ENCODE measurements at places on chromosomes 12 and 14.

- peak; percentile 58 for DNase-seq
These were observed 400 bp downstream of the CHST11 start for GRCh38 chr12:104456950-104457745.

DNA sequence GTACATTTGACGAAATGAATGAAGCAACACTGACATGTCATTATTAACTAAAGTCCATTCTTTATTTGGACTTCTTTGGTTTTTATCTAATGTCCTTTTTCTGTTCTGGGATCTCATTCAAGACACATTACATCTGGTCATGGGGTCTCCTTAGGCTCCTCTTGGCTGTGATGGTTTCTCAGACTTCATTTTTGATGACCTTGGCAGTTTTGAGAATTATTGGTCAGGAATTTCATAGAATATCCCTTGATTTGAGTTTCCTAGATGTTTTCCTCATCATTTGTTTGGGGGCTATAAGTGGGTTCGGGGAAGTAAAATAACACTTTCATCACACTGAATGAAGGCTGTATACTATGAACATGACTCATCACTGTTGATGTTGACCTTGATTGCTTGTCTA is 770.6 kb downstream of the AACS start:
- no peak for DNase-seq

GRCh38 chr14:88628033-88628432 is 65.2 kb downstream of the ZC3H14 start:
- no peak for DNase-seq

DNA sequence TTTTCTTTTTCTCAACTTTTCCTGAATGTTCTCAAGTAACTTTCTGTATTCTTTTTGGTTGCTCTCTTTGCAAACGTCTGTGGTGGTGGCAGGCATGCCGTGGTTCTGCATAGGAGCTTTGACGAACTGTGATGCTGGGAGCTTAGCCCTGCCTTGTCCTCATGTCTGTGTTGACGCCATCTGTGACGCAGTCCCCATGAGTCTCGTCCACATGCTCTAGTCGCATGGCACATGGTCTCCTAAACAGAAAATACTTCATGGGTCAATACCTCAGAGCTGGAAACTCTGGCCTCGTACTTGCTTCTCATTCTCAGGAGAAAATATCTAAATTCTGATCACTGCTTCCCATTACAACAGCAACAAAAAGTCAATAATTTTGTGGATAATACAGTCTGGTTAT is 50.3 kb upstream of the DYNC1H1 start:
- no peak for DNase-seq

- no peak for DNase-seq
These were observed 29.5 kb downstream of the AREL1 start for GRCh38 chr14:74683406-74683805.

- no peak for DNase-seq
These were observed 104.8 kb downstream of the TRAFD1 start for GRCh38 chr12:112230136-112230535.

DNA sequence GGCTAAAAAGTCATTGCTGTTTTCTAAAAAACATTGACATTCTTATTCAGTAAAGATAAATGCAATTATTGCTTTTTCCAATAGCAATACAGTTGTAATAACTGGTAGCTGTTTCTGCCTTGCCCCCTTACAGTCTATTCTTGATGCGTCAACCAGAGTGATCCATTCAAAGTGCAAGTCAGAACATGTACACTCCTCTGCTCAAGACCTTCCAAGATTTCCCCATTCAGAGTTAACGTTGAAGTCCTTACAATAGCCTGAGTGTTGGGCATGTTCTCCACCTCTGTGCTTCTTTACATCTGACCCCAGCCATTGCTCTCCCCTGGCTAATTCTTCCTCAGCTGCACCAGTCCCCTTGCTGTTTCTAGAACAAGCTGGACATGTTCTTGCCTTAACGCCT is 24.3 kb downstream of the VRK1 start:
- no peak for DNase-seq

- DNase-seq: no peak
These were observed 172.4 kb upstream of the RTL1 start for GRCh38 chr14:101075801-101076413.

DNA sequence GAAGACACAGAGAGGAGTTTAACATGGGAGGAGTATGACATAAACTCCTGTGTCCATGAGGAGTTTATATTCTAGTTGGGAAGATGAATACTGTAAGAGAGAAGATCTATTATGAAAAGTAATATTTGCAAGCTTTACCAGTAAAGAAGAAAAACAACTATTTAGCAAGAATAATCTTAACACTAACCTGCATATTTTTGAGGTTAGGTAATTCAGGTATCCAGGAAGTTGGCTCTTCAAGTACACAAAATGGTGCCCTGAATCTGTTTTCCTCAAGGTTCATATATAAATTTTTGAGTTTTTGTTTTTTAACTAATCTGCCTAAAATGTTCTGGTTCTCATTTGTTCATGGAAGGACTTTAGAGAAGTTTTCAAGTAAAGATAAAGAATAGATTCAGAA is 33.9 kb upstream of the KCNMB4 start:
- DNase-seq: no peak

- DNase-seq: no peak
These were observed 6.3 kb downstream of the CAND1 start for GRCh38 chr12:67275380-67275913.

DNA sequence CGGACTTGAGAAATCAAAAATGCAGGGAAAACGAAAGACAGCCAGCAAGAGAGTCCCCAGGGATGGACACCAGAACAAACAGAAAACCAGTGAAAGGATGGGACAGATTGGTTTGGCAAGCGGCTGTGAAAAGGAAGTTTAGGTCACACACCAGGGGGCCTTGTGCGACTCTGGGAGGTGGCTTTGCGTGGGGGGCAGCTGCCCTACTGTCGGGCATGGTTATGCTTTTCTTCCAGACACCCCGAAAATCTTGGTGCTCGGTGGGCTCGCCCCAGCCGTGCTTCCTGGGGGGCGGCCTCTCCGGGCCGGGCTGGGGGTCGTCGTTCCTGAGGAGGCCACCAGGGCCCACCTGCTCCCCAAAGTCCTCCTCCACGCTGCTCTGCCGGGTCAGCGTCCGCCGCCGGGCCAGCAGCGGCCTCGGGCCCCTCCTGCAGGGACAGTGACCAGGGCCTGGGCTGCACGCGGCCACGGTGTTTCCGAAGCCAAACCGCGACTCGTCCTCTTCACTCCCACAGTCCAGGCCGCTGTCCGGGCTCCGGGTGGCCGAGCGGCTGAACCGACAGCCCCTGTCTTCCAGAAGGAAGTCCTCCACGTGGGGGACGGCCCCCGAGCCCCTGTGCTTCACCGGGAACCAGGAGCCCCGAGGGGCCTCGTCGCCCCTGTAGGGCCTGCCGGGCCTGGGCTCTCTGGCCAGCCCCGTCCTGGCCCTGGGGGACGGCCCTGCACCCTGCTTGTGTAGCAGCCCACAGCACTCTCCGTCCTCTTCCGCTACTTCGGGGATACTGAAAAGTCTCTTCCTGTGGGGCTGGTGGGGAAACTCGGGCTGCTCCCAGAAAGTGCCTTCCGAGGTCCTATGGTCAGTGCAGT is 86.5 kb downstream of the PIWIL1 start:
- DNase-seq: no peak

- DNase-seq: peak; percentile 78
These were observed 2.3 kb upstream of the ACVRL1 start for GRCh38 chr12:51904951-51905470.

DNA sequence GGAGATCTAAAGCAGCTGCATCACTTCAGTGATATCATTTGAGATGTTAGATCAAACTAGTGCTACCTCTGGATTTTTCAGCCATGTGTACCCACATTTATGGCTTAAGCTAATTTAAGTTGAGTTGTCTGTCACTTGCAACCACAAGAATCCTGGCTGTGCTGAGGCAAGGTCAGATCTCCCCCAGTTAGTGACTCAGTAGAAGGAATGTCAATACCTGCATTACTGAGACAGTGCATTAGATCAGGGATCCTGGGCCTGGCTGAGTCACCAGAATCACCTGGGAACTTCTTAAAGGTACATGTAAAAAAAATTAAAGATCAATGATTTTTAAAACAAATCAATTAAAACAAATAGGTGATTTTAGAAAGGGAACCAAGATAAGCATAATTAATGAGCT is 84.6 kb upstream of the GRIN2B start:
- no peak for DNase-seq

DNA sequence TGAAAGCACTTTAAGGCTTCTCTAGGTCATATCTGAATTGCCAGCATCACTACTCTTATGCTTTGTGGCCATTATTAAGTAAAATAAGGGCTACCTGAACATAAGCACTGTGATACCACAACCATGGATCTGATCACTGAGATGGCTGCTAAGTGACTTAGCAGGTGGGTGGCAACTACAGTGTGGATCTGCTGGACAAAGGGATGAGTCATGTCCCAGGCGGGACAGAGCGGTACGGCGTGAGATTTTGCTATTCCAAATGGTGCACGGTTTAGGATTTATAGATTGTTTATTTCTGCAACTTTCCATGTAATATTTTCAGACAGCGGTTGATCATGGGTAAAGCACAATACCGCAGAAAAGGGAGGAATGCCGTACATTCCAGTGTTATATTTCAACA is 39.4 kb downstream of the MLXIP start:
- no peak for DNase-seq

DNA sequence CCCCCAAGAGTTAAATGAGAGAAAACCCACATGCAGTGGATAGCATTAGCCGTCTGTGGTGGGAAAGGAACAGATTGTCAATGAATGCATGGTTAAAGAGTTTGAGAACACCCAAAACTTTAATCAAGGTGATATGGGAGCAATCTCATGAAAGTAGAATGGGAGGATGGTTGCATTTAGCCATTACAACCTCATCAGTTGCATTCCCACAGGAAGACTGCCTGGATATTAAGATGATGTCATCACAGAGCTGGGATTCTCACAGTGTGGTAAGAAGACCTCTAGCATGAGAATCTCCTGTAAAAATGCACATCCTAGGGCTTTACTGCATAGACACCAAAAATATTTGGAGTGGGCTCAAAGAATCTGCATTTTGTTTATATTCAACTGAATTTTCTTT is 284.9 kb downstream of the RGS6 start:
- DNase-seq: no peak

DNA sequence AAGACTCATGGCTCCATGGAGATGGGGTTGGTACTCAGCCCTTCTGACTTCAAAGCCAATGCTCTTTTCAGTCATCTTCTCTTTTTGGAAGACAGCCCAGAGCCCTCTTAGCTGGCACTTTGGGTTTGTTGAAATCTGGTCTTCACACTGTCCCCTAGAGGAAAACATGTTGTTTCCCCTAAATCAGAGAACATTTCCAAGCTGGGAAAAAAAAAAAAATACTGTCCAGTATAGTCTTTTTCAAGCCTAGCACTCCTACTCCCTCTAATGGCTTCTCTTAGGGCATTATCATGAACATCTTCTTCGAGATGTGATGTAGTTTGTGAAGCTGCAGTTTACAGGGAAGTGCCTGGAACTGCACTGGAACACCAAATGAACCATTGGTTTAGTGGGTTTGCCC is 3.0 kb upstream of the ZC3H14 start:
- peak; percentile 59 for DNase-seq

- DNase-seq: no peak
These were observed 12.4 kb downstream of the ZBTB42 start for GRCh38 chr14:104813286-104813685.

DNA sequence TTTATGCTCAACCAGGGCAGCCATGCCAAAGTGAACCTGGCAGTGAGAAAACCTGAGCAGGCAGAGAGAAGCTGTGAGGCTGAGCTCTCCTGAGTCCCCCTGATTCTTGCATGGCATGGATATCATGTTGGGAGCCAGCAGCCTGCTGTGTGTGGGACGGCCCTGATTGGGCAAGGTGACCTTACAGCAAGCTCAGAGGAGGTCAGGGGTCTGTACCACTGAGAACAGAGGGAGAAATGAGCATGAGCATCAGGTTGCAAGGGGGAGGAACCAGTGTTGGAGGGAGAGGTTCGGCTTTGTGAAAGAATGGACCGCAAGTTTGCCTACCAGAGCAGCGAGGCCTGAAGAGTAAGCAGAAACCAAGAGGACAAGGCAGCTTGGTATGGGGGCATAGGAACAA is 59.1 kb upstream of the PTGR2 start:
- DNase-seq: no peak

DNA sequence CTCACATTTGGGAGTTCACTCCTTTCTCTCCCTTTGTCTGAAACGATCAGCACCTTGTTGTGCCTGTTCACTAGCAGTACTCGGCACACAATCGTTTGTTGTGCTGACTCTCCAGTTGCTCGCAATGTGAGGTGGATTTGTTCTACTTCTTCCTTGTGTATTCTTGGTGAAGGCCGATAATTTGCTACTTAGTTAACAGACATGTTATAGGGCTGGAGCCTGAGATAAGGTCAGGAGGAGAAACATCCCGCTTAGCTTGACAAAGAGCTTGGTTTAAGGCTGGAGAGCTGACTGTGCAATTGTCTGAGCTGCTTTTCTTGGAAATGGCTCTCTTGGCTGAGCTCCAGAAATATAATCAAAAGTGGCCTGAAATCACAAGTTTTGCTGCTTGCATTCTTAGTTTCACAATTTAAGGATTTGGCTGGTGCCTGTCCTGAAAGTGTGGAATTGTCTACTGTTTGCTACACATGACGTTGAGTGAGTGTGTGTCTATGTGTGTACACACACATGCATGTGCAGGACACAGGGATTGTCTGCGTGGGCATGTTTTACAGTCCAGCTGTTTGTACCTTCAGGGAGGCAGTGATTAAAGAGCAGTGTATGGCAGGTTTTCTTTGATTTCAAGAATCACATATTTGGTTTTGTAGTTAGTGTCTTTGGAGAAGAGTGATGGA is 77.7 kb downstream of the ARF6 start:
- no peak for DNase-seq

DNA sequence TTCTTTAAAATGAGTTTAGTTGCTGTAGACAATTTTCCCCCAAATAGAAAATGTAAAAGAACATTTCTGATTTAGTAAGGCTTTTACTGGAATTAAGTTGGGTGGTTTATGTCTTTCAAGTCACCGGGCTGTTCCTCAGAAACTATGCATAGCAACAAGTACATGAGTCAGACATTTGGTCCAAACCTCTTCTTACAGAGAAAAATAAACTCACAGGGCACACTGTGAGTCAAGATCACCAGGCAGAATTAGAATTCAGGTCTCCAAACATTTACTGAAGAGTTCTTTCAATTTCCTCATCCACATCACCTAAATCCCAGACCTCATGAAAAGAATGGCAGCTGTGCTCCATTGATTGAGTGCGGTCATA is 476.1 kb upstream of the SOX5 start:
- DNase-seq: no peak

DNA sequence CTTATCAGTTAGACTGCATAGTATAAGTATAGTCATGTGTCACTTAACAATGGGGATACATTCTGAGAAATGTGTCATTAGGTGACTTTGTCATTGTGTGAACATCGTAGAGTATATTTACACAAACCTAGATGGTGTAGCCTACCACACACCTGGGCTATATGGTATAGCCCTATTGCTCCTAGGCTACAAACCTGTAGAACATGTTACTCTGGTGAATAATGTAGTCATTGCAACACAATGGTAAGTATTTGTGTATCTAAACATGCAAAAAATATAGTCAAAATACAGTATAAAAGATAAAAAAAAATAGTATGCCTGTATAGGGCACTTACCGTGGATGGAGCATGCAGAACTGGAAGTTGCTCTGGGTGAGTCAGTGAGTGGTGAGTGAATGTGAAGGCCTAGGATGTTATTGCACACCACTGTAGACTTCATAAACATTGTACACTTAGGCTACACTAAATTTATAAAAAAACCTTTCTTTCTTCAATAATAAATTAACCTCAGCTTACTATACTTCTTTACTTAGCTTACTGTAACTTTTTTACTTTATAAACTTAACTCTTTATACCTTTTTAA is 40.3 kb upstream of the ANKS1B start:
- DNase-seq: no peak
